GM18507 (cell line): ENCODE measurements at places on chromosomes 7 and 10.

GRCh38 chr7:112383671-112384417, 66.4 kb upstream of the IFRD1 start:
- DNase-seq = no peak

- DNase-seq = no peak
Observed at GRCh38 chr10:113780681-113781250, 29.3 kb downstream of the PLEKHS1 start.

DNA sequence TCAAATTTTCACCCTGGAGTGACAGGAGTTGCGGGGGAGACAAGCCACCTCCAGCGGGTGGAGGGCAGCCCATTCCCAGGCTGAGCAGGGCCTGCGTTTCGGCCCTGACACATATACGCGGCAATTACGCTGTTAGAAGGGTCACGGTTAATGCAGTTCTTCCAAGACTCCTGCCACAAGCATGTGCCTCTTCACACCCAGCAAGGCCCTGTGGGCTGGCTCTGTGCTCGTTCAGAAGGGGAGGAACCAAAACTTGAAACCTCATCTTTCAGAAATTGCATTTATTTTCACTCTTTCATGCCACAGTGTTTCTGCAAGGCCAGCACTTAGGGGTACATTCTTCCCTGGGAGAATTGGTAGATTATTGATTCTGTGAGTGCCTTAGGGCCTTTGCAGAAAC, 24.7 kb downstream of the LRMDA start:
- no peak for DNase-seq

DNA sequence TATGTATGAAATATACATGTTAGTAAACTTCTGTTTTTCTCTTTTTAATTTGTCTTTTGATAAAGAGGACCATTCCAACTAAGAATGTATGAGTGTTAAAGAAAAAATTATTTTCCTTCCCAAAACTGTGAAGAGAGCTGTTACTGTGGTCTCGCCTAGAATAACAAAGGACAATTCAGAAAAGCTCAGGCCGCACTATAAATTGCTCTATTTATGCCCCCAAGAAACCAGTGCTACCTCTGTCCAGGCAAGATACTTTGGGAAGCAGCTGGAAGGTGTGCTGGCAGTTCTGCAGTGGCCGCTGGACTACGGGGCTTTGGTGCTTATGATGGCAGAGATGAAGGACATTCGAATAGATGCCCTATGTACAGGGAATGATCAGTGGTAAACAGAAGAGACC, 252.1 kb downstream of the DOCK4 start:
- no peak for DNase-seq

GRCh38 chr10:132697578-132698200, 88.3 kb downstream of the NKX6-2 start:
- DNase-seq = no peak

DNA sequence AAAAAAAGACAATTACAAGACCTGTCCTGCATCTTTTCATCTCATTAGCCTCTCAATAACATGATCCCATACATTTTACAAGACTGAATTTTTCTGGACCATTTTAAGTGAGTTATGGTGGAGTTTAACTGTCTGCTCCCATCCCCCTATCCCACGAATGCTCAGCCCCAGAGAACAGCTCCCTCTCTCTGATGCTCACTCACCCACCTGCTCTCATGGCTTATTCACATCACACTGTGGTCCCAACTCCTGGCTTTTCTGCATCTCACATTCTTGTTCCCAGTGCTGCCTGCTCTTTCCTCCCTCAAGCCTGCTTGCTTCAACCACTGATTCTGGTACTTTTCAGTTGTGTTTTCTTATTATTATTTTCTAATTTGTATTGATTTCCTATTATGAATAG, 20.4 kb upstream of the CCSER2 start:
- no peak for DNase-seq

DNA sequence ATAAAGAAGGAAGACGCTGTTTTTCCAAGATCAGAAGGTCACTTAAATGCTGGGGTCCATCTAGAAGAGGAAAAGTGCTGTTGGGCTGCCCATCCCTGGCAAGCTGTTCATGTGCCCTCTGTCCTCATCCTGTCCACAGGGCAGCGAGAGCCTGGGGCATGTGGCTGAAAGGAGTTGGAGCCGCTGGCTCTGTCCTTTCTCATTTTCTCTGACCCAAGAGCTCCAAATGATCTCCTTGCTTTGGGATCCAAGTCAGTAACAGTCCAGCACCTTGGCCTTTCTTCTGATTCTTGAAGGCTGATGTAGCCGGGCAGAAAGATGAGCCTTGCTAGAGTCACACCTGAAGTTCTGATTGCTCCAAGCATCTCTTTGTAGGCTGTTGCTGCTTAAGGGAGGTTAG, 44.4 kb downstream of the SPDYE5 start:
- no peak for DNase-seq

DNA sequence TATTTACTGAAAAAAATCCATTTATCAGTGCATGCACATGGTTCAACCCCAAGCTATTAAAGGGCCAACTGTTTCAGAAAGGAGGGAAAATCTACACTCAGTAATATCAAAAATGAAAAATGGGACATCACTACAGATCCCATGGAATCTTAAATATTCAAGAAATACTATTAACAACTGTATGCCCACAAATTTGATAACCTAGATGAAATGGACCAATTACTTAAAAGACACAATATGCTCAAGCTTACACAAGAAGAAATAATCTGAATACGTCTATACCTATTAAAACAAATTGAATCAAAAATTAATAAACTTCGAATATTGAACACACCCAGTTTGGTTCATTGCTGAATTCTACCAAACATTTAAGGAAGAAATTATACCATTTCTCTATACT, 87.9 kb downstream of the KMT2C start:
- no peak for DNase-seq

DNA sequence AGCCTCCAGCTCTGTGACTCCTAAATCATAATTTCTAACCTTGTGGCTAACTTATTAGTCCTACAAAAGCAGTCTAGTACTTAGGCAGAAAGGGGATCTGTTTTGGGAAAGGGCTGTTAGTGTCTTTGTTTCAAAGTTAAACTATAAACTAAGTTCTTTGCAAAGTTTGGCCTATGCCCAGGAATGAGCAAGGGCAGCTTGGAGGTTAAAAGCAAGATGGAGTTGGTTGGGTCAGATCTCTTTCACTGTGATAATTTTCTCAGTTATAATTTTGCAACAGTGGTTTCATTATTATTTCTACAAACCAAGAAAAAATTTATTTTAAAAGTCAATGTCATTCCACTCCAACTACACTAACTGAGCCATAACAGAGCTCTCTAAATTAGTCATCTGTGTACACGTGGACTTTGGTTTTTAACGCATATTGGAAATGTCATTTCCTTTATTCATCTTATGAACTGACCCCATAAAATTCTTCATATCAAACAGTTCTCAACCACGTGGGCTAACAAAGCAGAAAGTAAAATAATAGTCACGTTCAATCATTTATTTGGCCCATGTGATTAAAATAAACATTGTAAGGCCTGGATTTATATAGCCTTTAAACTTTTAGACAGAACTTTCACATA, 143.2 kb upstream of the C7orf33 start:
- DNase-seq = peak; percentile 8

DNA sequence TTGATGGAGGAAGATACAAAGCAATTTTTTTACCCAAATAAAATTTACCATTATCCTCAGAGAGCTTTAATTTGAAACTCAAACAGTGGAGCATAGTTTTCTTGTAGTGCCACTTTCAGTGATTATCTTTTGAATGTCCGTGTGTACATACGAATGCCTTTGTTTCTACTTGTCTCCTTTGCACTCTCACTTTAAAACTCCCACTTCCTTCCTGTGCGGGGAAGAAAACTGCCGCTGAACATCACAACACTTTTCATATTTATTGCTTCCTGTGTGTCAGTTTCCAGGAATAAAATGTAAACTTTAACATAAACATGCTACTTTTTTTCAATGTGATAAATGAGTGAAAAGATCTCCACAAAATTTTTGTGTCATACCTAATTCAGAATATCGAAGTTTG, 102.4 kb downstream of the SEMA3A start:
- no peak for DNase-seq

DNA sequence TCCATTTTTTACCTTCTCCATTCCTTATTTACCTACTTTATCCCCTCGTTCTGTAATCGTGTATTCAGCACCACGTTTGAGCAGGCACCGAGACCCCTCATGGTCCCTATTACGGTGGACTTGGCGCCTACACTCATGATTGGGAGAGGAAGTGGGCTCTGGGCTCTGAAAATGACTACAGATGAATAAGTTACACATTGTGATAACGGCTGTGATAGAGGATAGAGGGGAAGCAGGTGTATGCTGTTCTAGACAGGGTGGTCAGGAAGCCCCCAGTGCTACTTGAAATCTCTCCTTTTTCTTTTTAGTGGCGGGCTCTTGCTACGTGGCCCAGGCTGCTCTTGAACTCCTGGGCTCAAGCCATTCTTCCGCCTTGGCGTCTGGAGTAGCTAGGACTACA, 59.8 kb downstream of the CAMK1D start:
- DNase-seq = no peak

- no peak for DNase-seq
Observed at GRCh38 chr7:54153462-54153861, 388.7 kb upstream of the VSTM2A start.

GRCh38 chr10:76138286-76138685, 706.9 kb downstream of the LRMDA start:
- no peak for DNase-seq

GRCh38 chr7:95526128-95526738, 40.5 kb downstream of the ASB4 start:
- DNase-seq = no peak

- no peak for DNase-seq
Observed at GRCh38 chr7:141220263-141220880, 146.5 kb downstream of the TMEM178B start.

DNA sequence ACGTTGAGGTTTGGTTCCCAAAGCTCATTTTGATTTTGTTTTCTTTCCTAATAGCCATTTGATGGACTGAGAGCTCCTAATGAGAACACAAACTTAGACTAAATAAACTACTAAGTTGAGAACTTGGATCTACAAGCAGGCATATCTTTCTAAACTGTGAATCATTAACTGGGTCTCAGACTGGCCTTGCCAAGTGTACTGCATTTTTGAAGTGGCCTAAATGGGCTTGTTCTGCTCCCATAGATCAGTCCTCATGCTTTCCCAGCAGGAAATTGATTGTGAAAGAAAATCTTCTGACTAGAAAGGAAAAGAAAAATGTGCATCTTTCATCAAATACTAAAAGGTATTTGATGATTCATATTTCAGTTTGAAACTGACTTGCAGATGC, 46.7 kb upstream of the RBM33 start:
- DNase-seq = no peak

DNA sequence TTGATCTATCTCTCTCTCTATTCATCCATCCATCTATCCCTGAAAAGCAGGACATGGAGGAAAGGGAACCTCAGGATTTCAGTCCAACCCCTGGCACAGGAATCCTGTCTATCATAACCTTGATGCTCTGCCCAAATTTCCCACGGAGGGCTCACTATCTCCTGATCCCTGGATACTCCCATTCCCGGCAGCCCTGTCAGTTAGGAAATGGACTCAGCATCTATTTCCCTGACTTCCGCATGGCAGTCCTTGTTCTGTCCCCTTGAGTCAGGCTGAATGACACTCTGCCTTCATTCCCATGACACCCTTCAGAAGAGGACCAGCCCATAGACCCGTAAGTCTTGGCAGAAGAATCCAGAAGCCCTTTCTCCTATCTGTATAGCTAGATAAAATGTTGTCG, 77.7 kb downstream of the VWA2 start:
- no peak for DNase-seq

DNA sequence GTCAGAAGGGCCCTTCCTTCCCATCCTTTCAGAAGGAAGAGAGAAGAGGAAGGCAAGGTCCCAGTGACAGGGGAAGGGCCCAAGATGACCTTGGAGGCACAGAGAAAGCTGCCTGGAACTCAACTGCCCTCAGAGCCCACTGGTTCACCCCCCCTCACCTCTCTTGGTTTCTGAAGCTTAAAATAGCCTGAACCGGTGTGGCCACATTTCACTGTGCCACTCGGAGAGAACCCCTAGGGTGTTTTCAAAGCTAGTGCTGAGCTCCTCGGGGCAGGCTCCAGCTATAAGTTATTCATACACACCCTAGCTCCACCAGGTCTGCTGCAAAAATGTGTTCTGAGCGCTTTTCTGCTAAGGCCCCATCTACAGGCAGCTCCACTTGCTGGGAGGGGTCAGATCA, 60.9 kb upstream of the ADRB1 start:
- no peak for DNase-seq

- DNase-seq = no peak
Observed at GRCh38 chr10:86107131-86107530, 259.5 kb downstream of the GRID1 start.

- no peak for DNase-seq
Observed at GRCh38 chr10:10726101-10726500, 291.6 kb upstream of the CELF2 start.

DNA sequence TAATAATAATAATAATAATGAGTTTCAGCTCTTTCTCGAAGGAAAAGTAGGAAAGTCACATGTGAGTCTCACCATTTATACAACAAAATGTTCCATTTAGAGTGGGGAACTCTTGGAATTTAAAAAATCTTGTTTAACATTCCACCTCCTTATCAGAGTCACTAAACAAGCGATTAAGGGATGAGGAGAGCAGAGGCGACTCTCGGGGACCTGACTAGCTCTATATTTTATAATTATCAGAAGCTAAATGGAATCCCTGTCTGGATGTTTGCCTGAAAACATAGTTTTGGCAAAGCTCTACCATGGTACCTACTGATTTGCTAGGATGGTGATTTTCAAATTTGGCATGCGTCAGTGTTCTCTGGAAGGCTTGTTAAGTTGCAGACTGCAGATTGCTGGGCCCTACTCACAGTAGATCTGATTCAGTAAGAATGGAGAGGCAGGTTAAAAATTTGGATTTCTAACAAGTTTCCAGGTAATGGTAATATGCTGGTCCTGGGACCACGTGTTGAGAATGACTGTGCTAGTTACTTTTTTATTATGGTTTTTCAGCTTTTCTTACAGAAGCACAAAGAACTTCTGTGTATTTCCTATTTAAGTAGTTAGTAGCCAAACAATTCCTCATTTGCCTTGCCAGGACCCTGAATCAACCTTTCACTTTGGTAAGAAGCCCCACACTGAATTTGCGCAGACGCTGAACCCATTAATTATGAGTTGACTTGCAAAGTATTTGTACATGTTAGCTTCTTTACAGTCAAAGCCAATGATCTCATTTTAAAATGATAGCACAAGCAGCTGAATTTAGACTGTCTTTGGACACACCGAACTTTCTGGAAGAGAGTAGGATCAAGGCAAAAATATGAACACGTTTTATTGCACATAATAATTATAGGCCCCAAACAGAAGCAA, 39.5 kb downstream of the CPED1 start:
- DNase-seq = no peak

GRCh38 chr7:36764929-36765328, 40.6 kb upstream of the AOAH start:
- DNase-seq = no peak

GRCh38 chr7:101121991-101122932, 4.6 kb upstream of the SERPINE1 start:
- DNase-seq = peak; percentile 47
